Left ventricle myocardium inferior (tissue), 1 donor: ENCODE measurements at places on chromosomes 6 and 20.
A peak's percentile ranks its signal among the peaks of the same experiment; 100 is the strongest.

GRCh38 chr6:30813631-30814145, 69.3 kb upstream of the IER3 start:
- DNase-seq, result no peak

DNA sequence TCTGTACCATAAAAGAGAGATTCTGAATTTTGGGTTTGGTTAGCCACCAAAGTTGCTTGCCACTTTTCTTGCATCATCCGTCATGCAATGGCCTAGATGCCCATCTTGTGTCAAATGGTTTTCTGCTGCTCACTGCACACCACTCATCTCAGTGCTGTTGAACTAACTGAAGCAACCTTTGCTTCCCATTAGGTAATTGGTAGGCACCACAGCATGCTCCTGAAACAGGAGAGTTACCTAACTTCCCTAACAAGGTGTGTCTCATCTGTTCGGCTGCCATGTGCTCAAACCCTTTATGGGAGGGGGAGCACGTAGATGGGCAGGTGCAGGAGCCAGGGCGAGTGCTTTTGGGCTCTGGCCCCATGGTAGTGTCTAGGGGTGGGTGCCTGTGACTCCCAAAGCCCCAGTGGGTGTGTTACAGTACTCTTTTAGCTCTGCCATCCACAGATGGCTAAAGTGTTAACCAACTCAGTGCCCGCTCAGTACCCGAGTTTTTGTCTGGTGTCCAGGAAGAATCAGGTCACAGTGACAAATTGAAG, 147.4 kb upstream of the SPACA1 start:
- DNase-seq, result no peak

DNA sequence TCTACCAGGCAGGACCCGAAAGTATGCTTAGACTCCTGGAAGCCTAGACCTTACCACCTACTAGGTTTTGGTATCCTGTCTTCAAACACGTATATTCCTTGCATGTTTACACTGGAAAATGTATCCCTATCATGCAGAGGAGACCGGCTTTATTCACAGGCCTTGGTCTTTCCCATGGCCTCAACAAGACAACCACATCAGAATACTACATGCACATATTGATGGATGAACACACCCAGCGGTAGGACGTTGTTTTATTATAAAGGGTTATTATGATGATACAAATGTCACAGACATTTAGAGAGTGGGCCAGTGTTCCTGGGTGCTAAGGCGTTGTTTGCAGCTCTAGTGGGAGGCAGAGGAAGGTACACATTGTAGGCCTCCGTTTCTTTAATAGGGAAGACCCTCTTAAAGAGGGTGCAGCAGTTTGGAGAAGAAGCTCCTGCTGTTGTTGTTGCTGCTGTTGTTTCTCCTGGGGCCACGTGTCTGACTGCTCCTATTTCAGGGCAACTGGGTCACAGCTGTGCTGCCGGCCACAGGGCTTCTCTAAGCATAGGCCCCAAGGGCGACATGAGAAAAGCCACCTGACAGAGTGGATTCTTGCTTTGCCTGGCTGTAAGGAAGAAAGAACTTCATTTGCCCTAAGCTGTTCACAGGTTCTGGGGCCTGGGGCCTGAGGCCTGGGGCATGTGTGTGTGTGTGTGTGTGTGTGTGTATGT, 98.3 kb upstream of the SASH1 start:
- DNase-seq, result peak; percentile 33

GRCh38 chr6:169189686-169190085, 64.0 kb downstream of the THBS2 start:
- no peak for DNase-seq

GRCh38 chr20:57251949-57252348, 14.5 kb downstream of the BMP7 start:
- DNase-seq, result no peak

- no peak for DNase-seq
Measured at GRCh38 chr6:167573461-167574215, 248.8 kb downstream of the TTLL2 start.

DNA sequence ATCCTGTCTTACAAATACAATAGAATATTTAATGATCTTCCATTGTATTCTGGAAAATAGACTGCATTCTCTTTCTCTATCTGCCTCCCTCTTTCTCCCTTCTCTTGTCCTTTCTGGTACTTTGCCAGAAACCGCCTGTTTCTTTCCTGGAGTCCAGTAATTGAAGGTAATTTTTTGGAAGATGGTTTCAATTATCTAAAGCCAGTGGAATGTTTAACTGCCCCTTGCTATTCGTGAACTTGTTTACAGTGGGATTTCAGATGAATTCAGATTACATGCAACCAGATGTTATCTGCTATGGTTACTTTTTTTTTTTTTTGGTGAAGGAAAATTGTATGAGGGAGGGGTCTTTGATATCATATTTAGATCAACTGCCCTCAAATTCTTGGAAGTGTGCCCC, 655.5 kb upstream of the FLRT3 start:
- no peak for DNase-seq

GRCh38 chr6:143863771-143864170, 503 bp upstream of the ZC2HC1B start:
- no peak for DNase-seq

- DNase-seq, result no peak
Measured at GRCh38 chr6:131400779-131401496, 172.1 kb upstream of the ARG1 start.

GRCh38 chr20:45835825-45836224, 2.2 kb downstream of the SNX21 start:
- peak; percentile 57 for DNase-seq

GRCh38 chr6:140867336-140867735, 1265.4 kb upstream of the GJE1 start:
- no peak for DNase-seq

- DNase-seq, result no peak
Measured at GRCh38 chr6:134503585-134504281, 185.8 kb upstream of the SGK1 start.

DNA sequence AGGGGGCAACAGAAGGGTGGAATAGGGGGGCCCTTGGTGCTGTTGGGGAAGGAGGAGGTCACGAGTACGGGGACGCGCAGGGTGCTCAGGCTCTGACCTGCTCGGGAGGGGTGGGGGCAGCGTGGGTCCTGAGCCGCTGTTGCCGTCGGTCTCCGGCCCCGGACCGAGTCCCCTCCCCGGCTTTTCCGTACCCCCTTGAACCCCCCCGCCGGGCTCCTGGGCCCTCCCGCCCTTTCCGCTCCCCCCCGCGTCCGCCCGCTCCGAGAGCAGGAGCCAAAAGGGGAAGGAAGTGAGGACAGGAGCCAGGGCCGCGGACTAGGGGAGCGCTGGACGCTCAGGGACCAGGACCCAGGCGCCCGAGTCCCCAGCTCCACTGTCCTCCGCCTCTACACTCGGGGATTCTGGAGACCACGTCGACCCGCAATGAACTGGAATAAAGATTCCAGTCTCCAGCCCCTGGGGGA, at the start of gene RGL2:
RGL2 (minus strand) TSS at position 170 of the 464 bp plus-strand sequence. CDS start 332 bp downstream, outside the sequence.
- DNase-seq, result peak; percentile 91
